Left renal cortex interstitium (tissue), 4 donors: ENCODE measurements at places on chromosomes 4 and X.

- DNase-seq = no peak
Observed at GRCh38 chr4:139622901-139623381, 42.7 kb upstream of the MGST2 start.

DNA sequence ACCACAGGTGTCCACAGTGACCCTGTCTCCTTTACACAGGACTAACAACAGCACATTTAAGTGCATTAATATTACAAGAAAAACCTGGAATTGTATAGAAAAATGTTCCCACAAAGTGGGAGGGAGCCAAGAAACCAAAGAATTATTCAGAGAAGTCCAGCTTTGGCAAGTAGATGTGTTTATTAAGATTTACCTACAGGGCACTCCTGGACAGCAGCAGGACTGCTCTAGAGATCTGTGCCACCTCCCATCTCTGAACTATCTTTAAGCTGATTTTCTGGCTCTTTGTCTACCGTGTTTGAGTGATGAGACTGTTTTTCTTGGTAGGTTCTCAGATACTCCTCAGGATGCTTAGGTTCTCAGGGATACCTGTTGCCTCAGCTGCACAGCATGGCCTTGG lies 38.3 kb upstream of the HPSE start:
- no peak for DNase-seq

GRCh38 chr4:77009511-77010115 lies 60.1 kb downstream of the SEPTIN11 start:
- no peak for DNase-seq

- no peak for DNase-seq
Observed at GRCh38 chrX:47482065-47482511, 934 bp downstream of the ZNF41 start.

- DNase-seq = no peak
Observed at GRCh38 chr4:117783716-117784115, 250.6 kb upstream of the NDST3 start.

GRCh38 chr4:8182858-8183725 lies 16.0 kb upstream of the SH3TC1 start:
- DNase-seq = no peak
